Stimulated activated CD4-positive, alpha-beta T cell treated with anti-CD3 and anti-CD28 coated beads, Interleukin-12 subunit alpha, Interleukin-12 subunit beta, amount 100 ng/mL, for 48 hours (primary cell): ENCODE measurements at places on chromosomes 4 and X.

- DNase-seq: no peak
These were observed 24.7 kb downstream of the RBPJ start for GRCh38 chr4:26345565-26345938.

DNA sequence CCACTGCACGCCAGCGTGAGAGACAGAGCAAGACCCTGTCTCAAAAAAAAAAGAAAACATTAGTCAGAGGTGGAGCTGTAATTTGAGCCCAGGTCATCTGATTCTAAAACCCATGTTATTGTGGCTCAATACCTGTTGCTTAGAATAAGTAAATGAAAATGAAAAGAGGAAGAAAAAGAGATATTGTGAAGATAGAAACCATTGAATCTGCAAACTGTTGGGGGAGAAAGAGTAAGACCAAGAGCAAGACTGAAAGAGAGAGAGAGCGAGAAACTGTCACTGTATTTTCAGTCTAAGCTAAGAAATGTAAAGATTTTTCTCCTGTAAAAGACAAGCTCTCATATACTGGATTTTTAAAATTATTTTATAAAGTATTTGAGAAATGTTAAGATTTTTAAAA lies 9.7 kb upstream of the IGSF1 start:
- DNase-seq: no peak

DNA sequence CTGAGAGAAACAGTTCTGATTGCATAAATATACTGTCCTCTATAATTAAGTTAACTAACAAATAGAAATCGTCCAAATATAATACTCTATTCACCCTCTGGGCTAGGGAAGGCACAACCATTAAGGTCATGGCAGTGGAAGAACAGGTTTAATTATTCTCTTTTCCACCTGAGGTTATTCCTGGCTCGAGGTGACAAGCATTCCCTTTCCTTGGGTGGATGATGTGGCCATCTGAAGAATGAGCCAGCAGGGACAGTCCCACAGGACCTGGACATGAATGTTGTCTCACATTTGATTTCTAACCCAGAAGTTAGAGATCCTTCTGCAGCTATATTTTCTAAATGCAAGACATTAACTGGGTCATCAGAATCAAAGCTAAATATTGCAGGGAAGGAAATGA lies 5.5 kb downstream of the IBSP start:
- DNase-seq: no peak

DNA sequence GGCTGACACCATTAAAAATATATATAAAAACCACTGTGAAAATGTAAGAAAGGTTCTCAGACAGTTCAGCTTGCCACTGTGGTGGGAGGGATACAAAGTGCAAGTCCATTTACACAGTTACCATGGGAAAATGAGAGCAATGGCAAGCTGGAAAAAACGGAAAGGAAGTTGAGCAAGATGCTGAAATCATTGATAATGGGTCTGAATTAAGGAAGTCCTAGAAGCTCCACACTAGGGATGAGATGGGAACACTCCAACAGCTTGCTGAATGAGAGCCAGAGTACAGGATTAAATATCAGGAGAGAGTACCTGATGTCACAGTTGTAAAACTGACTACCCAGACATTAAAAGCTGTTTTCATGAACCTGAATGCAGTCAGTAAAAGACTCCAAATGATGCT lies 218.6 kb downstream of the PRDM5 start:
- no peak for DNase-seq

GRCh38 chr4:89868999-89869589 lies 25.6 kb upstream of the MMRN1 start:
- DNase-seq: no peak

DNA sequence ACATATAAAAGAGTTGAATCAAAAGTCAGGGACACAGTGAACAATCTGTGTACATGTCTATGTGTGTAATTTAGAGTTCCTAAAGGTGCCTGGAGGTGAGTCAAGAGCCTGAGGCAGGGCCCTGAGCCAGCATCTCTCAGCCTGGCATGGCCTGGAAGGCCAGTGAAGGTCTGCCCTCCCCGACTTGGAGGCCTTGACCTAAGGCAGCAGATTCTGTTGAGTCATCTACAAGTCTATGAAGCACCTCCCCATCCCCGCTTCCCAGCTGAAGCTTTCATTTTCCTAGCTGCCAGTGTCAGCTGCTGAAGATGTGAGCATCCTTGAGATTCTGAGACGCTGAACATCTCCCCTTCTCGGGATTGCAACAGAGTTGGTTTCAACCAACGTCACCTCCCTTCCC lies 583.9 kb downstream of the BCOR start:
- DNase-seq: no peak

GRCh38 chrX:53580742-53581504 lies 105.6 kb downstream of the HUWE1 start:
- DNase-seq: no peak

DNA sequence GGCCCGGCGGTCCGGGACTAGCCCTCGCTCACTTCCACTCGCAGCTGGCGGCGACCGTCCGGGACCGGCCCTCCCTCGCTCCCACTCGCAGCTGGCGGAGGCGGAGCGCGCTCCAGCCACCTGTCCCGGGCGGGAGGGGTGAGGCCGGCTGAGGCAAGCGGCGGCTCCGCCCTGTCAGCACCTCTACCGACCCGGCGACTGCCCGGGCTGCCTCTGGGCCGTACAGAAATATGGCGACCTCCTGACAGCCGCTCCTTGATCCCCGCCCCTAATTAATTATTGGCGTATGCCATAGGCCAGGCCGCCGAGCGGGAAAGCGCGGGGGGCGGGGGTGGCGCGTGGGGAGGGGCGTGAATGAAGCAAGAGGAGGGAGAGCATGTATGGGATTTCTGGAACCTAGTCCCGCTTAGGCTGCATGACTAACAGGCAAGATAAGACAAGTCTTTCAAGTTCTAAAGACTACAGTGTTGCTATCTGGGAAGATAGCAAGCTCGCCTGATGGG lies at the start of gene MORC4:
TSS of gene MORC4 (minus strand) at position 200 of the 503 bp plus-strand sequence. CDS start 243 bp downstream, outside the sequence.
- DNase-seq: peak; percentile 41

DNA sequence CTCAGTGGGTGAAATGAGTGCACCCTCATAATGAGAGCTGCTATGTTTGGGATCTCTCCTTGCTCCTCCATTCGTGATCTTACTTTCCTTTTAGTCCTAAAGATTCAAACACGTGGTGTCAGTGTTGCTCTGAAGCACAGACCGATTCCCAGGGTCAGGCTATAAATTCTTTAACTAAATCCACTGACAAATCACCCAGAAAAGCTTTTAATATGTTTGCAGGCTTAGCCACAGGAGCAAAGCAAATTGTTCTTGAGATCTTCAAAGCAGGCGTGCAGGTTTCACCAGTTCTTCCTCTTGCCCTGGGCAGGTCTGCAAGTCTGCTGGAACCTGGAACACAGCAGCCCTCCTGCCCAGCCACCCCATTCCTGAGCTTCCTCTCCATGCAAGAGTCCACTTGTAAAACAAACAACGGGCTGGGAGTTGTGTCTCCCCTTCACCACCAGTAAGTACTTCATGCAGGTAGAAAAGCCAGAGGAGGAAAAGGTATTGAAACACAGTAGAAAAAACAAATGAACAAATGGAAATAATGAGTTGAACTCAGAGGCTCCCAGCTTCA lies 70.1 kb upstream of the ENPP6 start:
- DNase-seq: no peak

GRCh38 chr4:32917586-32917985 lies 2197.4 kb downstream of the PCDH7 start:
- no peak for DNase-seq

DNA sequence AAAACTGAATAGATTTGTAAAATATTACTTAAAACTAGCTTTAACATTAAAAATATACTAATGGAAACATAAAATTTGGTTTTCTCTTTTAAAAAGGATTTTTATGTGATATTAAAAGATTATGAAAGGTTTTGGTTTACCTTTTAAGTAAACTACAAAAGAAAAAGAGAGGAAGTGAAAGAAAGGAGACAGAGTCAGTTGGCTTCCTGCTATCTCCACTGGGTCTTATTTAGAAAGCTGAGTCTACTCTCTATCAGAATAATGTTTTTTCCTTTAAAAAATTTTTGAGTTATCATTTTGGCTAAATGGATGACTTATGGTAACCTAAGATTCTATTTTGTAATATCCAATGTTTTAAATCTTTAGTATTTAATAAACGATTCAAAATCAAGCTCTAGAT lies 21.6 kb upstream of the ATP8A1 start:
- DNase-seq: no peak

- no peak for DNase-seq
These were observed 144.9 kb downstream of the C4orf33 start for GRCh38 chr4:129240816-129241215.

DNA sequence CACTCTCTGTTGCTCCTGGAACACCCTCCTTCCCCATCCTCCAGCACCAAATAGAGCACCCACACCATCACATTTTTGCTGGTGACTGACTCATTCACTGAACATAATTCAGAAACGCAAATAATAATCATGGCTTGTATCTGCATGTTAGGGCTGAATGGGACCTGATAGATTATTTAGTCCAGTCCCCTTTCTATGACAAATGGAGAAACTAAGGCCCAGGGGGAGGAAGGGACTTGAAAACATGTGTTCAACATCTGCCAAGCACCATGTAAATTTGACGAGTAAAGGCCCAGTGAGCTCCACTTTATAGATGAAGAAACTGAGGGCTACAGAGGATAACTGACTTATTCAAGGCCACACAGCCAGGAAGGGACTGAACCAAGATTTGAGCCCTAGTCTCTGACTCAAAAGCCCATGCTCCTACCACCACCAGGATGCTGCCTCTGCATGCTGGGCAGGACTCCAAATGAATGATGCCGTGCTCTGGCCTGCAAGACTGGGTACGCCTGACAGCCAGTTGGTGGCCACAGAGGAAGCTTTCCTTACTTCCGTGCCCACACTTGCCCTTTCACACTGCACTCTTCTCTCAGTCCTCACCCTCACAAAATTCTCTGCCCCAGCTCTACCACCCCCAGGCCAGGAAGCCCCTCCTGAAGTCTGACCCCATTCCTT lies 133.3 kb upstream of the PJA1 start:
- no peak for DNase-seq

- DNase-seq: no peak
These were observed 20.4 kb upstream of the PI4K2B start for GRCh38 chr4:25213347-25213979.

DNA sequence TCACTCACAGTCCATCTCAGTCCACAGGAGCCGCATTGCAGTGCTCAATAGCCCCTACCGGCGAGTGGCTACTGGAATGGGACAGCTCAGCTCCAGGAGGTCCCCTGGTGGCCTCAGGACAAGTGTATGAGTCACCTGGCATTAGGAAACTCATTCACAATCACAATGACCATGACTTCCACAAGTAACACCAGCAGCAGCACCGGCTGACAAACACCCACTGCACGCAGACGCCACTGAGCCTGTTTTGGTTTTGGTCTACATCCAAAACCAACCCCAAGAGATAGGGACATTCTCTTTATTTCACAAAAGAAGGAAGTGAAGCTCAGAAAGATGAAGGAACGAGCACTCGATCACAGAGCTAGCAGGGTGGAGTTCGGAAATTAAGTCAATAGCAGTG lies 8.1 kb downstream of the JAKMIP1 start:
- DNase-seq: no peak

GRCh38 chr4:187547316-187547715 lies 448.3 kb upstream of the ZFP42 start:
- DNase-seq: no peak

DNA sequence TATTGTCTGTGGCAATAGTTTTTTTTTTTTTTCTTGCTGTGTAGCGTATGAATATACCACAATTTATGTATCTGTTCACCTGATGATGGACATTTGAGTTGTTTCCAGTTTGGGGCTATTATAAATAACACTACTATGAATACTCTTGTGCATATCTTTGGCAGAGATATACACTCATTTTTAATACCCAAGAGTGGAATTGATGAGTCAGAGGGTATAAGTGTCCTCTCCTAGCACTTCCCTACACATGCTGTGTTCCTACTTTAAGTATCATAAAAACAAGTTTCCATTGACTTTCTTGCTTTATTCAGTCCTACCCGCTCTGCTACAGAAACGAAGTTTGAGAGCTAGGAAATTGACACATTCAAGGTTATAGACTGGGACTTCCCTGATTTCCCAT lies 39.8 kb downstream of the XIAP start:
- no peak for DNase-seq
